Activated naive CD4-positive, alpha-beta T cell treated with anti-CD3 and anti-CD28 coated beads, Interleukin-2, amount 10 ng/mL, durations not matched to agents 7 days and 5 days (primary cell): ENCODE measurements at places on chromosomes 1 and 21.

- no peak for DNase-seq
These were observed 1.0 kb downstream of the EPHA10 start for GRCh38 chr1:37763791-37764413.

DNA sequence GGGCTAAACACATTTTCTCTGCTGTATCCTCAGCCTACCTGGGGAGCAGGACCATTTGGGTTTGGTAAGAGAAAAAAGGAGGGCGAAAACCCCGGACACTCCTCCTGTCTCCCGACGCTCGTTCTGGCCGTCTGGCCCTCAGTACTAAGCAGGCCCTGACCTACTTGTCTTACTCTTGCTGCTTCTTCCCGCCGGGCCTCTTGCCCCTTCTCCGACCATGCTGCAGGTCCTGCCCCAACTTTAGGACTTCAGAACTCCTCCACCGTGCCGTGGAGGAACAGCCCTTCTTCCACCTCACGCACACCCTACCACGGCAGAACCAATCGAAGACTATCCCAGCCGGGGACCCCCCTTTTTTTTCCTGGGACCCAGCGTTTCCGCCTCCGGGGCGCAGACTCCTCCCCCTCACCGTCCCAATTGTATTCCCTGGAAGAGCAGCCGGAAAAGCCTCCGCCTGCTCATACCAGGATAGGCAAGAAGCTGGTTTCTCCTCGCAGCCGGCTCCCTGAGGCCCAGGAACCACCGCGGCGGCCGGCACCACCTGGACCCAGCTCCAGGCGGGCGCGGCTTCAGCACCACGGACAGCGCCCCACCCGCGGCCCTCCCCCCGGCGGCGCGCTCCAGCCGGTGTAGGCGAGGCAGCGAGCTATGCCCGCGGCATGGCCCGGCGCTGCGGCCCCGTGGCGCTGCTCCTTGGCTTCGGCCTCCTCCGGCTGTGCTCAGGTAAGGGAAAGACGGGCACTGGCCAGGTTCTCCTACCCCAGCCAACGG, at the start of gene CHRNB2:
CHRNB2 (plus strand) TSS at position 393 of the 771 bp plus-strand sequence; CDS start at position 660, 267 bp downstream.
- DNase-seq: peak; percentile 84

- DNase-seq: no peak
These were observed 109.1 kb upstream of the GADD45A start for GRCh38 chr1:67575861-67576260.

GRCh38 chr1:231058416-231059109, 18.5 kb upstream of the FAM89A start:
- DNase-seq: no peak

DNA sequence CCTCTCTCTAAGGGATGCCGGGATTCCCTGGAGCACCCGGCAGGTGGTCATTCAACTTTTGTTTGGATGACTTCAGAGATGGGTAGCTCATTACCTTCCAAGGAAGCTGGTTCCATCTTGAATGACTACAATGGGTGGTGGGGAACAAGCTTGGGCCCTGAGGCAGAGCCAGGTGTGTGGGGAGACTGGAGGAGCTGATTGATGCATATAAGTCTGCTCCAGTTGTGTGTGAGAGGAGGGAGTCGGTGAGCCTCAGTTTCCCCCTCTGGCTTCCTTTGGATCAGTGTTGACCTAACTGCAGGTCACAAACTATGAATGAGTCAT, 133.8 kb upstream of the ZBTB40 start:
- no peak for DNase-seq

DNA sequence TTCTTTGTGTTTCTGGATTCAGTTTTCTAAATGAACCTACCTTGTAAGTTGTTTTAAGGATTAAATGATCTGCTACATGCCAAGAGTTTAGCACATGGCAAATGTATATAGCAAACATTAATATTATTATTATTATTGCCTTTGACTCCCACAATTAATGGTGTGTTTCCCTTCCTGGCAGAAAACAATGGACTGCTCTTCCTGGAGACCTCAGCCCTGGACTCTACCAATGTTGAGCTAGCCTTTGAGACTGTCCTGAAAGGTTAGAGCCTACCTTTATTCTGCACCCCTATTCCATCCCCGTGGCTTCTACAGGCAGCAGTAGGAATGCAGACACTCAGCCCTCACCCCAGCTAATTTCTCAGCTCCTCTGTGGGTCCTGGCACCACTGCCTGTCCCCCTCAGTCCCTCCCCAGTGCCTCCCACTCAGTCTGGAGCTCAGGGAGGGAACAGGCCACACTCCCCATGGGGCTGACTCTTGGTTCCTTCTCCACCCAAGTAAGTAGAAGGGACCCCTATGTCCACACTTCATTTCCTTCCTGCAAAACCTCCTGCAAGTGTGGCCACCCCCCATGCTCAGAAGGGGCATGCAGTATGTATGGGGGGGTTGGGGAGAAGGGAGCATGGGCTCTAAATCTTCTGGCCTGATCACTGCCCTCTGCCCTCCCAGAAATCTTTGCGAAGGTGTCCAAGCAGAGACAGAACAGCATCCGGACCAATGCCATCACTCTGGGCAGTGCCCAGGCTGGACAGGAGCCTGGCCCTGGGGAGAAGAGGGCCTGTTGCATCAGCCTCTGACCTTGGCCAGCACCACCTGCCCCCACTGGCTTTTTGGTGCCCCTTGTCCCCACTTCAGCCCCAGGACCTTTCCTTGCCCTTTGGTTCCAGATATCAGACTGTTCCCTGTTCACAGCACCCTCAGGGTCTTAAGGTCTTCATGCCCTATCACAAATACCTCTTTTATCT, 8.8 kb downstream of the RAB25 start:
- DNase-seq: no peak

DNA sequence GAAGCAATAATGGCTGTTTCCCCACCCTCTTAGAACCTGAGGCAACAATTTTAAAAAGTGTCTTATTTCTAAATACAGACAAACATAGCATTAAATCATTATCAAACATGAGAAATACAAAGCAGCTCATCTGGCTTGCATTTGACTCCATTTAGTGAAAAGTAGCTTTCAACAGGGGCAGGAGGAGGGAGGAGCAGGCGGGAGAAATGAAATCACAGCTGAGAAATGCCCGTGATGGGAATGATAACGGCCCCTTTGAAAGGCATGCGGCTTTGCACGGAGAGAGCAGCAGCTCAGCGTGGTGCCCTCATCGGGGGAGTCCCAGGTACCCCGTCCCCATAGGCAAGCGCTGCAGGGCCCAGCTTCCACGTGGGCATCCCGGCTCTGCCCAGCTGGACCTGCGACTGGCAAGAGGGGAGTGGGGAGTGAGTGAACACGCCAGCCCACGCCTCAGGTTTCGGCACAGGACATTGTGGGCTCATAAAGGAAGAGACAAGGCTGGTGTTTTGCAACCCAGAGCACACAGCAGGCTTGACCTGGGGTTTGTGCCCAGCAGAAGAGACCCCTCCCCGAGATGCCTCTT, 134.6 kb downstream of the NPHP4 start:
- DNase-seq: no peak

DNA sequence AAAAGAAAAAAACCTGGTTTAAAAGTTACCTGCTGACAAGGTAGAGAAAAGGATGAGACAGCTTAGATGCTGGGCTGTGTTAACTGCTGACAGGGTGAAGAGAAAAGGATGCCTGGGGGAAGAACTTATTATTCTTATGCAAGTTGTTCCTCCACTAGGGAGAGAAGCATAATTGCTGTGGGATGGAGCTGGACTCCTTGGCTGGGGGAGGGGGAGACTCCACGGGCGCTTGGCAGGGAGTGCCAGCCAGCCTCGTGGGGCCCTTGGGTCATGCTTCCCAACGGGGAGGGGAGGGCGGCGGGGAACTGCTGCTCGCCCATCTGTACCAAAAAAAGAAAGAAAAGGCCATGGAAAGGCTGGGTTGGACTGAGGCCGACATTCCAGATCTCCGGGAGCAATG, 47.2 kb downstream of the SYCP1 start:
- no peak for DNase-seq

DNA sequence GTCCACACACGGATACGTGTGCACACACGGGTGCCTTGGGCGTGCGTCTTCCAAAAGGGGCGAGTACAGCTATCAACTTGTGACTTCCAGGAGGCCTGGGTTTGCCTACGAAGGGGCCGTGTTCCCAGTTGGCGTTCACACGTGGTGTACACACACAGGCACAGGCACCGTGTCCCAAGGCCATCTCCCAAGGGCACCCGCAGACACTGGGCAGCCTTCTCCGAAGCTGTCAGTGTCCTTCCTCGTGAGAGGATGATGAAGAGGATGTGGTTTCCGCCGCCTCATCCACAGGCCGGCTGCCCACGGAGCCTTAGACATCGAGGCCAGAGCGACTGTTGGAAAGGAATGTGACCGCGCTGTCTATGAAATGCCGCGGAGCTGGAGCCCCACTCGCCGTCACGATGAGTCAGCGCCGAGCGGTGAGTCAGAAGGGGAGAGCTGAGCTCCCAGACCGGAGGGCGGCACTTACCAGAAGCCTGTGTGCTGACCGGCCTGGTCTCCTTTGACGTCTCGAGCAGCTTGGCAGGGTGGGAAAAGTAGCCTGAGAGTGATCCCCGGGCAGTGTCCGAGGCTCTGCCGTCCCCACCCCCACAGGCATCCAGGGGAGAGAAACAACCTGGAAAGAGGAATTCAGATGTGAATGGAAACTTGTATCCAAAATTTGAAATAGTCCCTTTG, 141.4 kb upstream of the ARHGEF16 start:
- DNase-seq: peak; percentile 36

- DNase-seq: no peak
These were observed 20.9 kb downstream of the SDC3 start for GRCh38 chr1:30887485-30888315.

DNA sequence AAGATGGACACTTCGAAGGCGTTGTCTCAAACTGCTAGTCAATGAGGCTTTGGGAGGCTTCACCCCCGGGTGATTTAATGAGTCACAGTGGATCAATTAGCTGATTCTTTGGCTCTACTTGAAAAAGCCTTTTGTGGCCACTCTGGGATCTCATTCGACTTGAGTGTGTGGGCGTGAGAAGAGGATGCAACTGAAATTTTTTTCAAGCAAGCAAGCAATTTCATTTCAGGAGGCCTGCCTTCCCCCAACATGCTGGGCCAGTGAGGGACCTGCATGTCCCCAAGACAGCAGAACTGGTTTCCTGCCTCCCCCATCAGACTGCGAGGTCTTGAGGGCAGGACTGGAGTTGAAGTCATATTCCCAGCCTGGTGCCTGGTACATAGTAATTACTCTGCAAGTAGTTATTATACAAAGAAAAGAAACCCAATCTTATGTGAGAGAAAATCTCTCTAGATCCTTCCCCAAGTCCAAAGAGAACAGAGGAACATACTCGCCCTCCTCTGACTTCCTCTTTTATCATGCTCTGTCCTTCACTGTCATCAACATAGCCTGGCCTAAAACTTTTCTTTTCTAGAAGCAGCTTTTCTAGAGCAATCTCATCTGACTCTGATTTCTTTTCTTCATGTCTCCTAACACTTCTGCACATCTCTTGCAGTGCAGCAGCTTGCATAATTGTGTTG, 22.7 kb downstream of the SYT6 start:
- DNase-seq: no peak

GRCh38 chr1:186306533-186306932, 68.5 kb downstream of the TPR start:
- peak; percentile 59 for DNase-seq

DNA sequence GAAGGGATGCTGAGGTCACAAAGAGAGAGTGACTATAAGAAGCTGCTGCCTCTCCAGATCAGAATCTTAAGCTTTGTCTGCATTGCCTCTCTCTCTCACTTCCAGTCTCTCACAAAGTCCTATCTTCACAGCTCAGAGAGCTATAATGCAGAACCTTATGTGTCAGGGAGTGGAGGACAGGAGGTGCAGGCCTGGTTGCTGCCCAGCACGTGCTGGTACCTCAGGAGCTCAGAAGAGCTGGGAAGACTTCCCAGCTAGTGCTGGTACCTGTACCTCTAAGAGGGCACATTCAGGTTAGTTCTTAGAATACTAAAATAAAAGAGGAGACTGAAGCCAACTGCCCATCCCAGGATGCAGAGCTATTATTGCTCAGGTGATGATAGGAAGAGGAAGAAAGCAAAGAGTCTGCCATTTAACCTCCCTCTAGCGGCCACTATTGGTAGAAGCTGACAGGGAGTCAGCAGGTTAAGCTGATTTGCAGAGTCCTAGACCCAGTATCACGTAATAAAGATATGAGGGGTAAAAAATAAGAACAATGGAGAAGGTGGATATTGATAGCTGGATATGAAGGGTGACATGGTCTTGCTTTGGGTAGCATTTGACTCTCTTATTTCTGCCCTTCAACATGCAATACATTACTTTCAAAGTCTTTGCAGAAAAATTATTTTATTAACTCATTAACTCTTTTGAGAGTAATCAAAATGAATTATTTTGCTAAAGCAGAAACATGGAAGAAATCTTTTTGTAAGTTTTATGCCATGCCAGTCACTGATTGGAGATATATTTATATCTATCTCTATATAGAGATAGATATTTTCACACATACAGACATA, 138.1 kb upstream of the HMCN1 start:
- DNase-seq: peak; percentile 58

DNA sequence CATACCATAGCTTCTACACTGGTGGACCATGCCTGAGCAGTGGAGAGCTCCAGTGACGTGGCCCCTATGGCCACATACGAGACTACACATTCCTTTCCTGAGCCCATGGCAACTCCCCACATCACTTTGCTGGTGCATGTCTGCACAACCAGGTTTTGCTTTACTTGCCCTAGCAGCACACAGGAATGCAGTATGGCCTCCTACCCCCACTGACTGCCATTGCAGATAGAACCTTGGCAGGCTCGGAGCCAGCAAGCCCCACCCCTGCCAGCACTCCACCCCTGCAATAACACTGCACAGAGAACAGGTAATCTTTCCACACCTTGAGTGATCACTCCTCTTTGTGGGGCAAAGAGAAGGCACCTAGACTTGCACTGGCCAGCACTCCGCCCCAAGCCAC, 531.9 kb upstream of the CAMK1G start:
- no peak for DNase-seq

GRCh38 chr1:6271554-6271953, 10.7 kb upstream of the GPR153 start:
- DNase-seq: no peak

GRCh38 chr1:151835596-151835995, 4.0 kb upstream of the RORC start:
- DNase-seq: no peak

GRCh38 chr1:10522322-10522860, 47.6 kb downstream of the PEX14 start:
- DNase-seq: no peak

- no peak for DNase-seq
These were observed 1.4 kb downstream of the LYPLA2 start for GRCh38 chr1:23792151-23792945.

DNA sequence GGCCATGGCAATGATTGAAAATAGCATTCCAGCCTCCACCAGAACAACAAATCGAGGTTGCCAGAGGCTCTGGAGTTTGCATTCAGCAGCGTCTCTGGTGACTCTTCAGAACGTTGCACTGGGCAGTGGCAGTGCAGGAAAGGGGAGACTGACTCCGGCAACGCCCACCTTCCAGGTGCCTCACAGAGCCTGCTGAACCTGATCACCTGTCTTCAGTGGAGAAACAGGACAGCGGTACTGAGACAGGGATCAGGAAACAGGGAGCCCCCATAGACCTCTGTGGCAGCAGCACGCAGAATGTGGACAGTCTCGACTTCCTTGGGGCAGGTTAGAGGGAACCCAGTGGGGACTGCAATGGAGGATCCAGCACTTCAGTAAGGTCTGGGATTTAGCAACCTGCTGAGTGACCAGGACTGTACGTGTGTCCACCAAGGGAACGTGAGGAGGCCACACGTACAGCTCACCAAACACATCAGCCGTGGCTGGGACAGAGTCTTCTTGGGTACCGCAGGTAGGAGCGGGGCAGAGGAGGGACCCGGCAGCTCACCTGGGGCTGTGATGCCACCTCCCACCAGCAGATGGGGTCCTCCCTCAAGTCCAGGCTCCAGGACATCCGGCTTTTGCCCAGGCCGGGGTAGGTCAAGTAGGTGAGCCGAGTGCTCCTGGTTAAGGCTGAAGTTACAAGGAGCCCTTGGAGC, 128.6 kb downstream of the PRDM2 start:
- DNase-seq: peak; percentile 55
